Stimulated activated CD8-positive, alpha-beta memory T cell treated with anti-CD3 and anti-CD28 coated beads, Interleukin-4, amount 100 ng/mL, for 48 hours (primary cell): ENCODE measurements at places on chromosomes 11 and 22.

GRCh38 chr22:43293655-43294392 is 49.3 kb downstream of the SCUBE1 start:
- no peak for DNase-seq

GRCh38 chr11:43941257-43941994 is 1.0 kb upstream of the C11orf96 start:
- no peak for DNase-seq

GRCh38 chr11:126669416-126669815 is 313.9 kb downstream of the ST3GAL4 start:
- no peak for DNase-seq

GRCh38 chr11:60925868-60926267 is 1.6 kb downstream of the TMEM132A start:
- DNase-seq, result no peak

GRCh38 chr11:117575856-117576255 is 221.2 kb downstream of the DSCAML1 start:
- no peak for DNase-seq

DNA sequence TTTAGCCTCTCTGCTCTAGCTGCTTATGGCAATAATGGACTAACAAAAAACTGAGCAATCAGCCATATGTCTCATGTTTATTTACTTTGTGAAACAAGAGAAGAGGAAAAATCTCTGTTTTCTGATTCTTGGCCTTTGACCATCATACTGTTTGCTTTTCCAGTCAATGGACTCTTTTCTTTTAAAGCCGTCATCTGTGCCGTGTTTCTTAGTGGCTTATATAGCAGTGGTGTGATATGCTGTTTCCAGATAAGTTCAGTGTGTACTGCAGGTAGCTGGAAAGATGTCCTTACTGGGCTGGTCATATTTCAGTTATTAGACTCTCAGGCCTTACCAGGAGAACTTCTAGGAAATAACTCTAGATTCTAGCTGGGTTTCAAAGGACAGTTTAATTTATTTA is 33.6 kb upstream of the TECTA start:
- DNase-seq, result no peak

DNA sequence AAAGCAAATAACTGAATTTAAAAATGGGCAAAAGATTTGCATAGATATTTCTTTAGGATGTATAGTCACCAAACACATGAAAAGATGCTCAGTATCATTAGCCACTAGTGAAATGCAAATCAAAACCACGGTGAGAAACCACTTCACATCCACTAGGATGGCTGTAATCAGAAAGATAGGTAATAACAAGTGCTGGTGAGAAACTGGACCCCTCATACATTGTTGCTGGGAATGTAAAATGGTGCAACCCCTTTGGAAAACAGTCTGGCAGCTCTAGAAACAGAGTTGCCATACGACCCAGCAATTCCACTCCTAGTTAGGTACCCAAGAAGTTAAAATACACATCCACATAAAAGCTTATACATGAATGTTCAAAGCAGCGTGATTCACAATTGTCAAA is 16.3 kb downstream of the RPUSD4 start:
- DNase-seq, result no peak

GRCh38 chr22:45726081-45726480 is 54.4 kb downstream of the ATXN10 start:
- DNase-seq, result no peak

DNA sequence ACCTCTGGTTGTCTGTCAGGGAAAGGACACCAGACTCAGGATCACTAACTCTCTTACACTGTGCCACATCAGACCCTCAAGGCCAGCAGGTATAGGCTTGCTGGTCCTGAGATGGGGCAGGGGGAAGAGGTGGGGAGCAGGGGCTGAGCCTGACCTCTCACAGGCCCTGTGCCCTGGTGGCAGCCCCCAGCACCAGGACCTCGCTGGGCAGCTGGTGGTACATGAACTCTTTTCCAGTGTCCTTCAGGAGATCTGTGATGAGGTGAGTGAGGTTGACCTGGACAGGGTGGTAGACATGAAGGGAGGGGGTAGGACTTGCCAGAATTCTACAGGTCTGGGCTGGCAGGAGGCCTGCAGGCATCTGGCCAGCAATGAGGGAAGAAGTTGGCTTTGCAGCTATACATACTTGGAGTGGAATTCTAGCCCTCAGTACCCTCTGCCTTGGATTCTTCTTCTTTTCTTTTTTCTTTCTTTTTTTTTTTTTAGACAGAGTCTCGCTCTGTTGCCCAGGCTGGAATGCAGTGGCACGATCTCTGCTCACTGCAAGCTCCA is 1.4 kb downstream of the NUDT22 start:
- no peak for DNase-seq

- no peak for DNase-seq
Observed at GRCh38 chr22:36816636-36817524, at the start of gene PVALB. Gene PVALB, minus strand, starts transcription at chr22:36817035. Its CDS starts 30 bp downstream, at chr22:36817005.

GRCh38 chr11:36238036-36238631 is 51.1 kb downstream of the COMMD9 start:
- DNase-seq, result no peak

DNA sequence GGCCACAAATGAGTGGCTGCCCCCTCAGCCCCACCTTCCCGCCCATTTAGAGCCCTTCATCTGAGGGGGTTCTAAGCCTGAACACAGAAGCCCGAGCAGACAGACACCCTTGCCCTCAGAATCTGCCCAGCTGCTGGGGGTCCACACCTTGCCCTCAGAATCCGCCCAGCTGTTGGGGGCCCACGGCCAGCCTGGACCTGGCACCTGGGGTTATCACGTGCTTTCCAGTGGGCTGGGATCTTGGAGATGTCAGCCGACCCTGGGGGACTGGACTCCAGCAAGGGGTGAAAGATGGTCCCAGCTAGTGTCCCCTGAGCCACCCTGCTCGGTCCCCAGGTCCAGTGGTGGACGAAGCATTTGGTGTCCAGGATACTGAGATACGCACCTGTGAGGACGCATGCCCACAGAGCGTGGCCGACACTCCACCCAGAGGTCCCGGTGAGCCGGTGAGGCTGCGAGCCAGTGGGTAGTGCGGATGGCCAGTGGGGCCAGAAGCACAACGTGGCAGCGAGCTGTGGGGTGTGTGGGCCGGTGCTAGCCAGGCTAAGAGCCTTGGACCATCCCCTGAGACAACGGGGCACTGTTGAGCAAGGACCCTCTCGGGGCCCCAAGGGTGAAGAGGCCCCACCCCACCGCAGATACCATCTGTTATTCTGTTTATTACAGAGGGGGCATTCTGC is 3.1 kb upstream of the CTSD start:
- DNase-seq, result no peak

GRCh38 chr11:102239911-102240310 is 77.4 kb upstream of the BIRC3 start:
- no peak for DNase-seq

GRCh38 chr11:23310276-23310675 is 450.0 kb upstream of the CCDC179 start:
- no peak for DNase-seq

- DNase-seq, result peak; percentile 41
Observed at GRCh38 chr11:61587541-61587941, 6.7 kb upstream of the SYT7 start.

GRCh38 chr11:73478737-73479347 is 102.6 kb downstream of the RELT start:
- no peak for DNase-seq

GRCh38 chr11:112523477-112523876 is 262.8 kb upstream of the PLET1 start:
- no peak for DNase-seq

GRCh38 chr11:130513132-130513531 is 64.7 kb downstream of the ADAMTS15 start:
- DNase-seq, result no peak

DNA sequence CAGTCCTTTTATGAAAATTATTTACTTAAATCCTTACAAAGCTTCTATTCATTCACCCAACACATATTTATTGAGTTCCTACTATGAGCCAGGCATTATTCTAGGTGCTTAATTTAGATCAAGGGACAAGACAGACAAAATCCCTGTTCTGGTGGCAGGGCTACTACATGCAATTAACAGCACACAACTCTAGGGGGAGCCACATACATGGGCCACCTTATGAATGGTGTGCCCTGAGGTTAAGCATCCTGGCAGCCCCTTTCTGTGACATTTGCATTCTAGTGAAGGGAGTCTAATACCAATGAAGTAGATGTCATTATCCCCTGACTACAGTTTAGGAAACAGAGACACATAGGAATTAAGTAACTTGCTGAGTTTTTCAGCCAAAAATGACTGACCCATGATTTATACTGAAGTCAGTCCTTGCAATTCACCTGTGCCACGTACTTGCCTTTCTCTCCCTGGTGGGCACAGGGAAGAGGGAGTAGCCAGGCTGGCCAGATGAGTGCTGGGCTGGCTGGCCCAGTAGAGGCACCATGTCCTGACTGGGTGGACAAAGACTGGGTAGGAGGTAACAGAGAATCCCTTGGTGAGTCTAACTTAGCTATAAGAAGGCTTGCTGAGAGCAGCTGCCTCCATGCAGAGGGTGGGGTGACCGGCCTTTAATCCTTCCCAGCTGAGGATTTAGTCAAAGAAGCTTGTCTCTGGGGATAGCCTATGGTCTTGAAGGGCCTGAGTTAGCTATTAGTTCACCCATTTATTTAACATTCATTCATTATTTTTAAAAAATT is 52.0 kb upstream of the ELF5 start:
- peak; percentile 33 for DNase-seq

DNA sequence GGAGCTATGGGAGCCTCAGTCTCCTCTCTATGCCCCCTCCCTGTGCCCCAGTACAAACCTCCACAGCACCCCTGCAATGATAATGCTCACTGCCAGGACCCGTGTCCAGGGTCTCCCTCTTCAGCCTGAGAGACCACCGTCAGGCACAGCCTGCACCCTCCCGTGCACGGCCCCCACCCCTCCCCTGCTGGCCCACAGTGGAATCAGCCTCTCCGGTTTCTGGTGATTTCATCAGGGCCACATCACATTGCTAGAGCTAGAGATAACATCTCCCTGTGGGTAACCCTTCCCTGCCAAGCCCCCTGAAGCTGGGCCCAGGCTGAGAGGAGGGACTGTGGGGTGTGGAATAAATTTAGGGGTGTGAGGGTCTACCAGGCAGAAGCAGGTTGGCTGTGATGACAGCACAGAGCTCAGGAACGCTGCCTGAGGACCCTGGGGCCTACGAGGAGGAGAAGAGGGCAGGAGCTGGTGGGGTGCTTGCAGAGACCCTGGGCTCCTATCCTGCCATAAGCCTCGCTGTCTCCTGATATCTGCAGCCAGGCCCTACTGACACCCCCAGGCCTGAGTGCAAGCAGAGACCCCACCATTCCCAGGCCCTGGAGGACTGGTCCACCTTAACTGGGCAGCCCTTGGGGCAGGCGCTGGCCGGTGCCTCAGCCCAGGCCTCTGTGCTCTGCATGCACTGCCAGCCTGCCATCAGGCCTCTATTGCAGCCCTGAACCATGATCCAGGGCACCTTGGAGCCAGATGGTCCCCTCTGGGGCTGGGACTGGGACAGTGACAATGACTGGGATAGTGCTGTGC is at the start of gene KLHDC7B:
Gene KLHDC7B (plus strand): TSS at position 378 of the 804 bp plus-strand sequence. CDS start 345 bp downstream, at position 723.
- DNase-seq, result peak; percentile 71

- no peak for DNase-seq
Observed at GRCh38 chr11:60116996-60117790, 28.7 kb downstream of the MS4A2 start.

DNA sequence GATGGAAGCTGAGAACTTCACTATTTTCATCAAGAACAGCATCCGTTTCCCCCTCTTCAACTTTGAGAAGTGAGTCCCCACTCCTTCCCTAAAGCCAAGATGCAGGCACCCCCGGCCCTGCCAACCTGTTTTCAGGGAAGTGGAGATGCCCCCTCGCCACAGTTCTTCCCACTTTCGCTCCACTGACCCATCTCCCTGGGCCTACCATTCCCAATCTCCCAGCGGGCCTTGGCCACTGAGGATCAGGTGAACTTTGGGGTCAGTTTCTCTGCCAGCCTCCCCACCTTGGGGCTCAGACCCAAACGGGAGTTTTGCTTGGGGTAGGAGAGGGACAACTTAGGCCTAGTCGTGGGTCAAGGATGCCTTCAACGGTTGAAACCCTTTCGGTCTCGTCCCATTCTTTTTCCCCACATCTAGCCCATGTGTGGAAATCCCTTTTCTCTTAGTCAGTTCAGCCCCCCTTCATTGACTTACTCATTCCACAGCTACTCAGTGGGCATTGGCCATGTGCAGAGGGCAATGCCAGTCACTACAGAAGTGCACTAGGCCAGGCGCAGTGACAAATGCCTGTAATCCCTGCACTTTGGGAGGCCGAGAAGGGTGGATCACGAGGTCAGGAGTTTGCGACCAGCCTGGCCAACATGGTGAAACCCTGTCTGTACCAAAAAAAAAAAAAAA is 10.6 kb downstream of the P2RX3 start:
- no peak for DNase-seq

- DNase-seq, result peak; percentile 45
Observed at GRCh38 chr11:71563406-71563805, 2.0 kb upstream of the KRTAP5-10 start.

- no peak for DNase-seq
Observed at GRCh38 chr22:24727218-24727851, 47.2 kb downstream of the PIWIL3 start.

DNA sequence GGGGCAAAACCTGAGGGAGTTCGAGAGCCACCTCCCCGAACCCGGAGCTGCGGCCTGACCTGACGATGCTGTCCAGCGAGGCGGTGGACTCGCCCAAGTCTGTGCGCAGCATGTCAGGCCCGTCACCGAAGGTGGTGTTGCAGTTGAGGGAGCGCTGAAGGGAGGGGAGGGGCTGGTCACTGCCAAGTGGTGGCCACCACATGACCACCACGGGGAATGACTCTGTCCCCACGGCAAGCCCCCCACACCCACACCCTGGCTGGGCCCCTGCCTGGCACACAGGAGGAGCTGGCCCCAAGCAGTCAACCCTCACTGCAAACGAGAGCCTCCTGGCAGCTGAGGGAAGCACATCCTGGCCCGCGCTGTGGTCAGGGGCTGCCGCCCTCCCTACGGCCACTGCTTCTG is 30.8 kb downstream of the TRMU start:
- no peak for DNase-seq

GRCh38 chr11:78941226-78941851 is 366.7 kb upstream of the NARS2 start:
- DNase-seq, result no peak

DNA sequence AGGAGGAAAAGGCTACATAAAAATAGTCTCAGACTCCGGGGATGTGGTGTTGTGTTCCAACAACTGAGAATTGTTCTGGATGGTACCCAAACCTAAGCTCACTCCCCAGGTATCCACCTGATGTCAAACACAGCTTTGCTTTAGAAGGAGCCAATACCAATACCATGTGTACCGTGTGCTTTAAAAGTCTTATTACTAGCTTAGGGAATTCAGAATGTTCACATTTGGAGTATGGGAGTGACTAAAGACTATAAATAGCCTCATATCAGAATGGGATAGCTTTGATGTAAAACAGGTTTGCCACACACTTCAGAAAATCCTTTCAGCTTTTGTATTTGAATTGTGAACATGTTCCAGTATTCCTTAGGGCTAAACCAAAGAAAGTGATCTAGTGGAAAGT is 248.7 kb upstream of the ARHGAP42 start:
- no peak for DNase-seq

DNA sequence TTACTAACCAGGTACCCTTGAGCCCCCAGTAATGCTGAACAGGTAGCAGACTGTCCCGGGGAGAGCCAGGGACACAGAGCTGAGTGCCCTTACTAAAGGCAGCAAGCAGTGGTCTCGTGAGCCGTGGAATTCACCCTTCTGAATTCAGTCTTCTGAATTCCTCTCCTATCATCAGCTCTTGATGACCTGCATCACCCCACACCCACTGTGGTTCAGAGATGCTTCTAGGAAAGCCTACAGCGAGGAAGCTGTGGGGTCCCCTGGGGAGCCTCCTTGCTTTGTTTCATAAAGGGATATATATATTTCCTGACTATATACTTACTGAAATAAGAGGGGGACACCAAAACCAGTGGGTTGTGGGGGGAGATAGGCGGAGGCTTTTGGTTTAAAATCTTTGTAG is 2.6 kb downstream of the SPATA19 start:
- no peak for DNase-seq

GRCh38 chr22:46761539-46762237 is 762 bp upstream of the TBC1D22A start:
- no peak for DNase-seq
